Foreskin fibroblast (primary cell): ENCODE measurements at places on chromosomes 5 and 9.

GRCh38 chr9:15935661-15936305, 382.9 kb downstream of the CCDC171 start:
- peak; percentile 41 for DNase-seq

DNA sequence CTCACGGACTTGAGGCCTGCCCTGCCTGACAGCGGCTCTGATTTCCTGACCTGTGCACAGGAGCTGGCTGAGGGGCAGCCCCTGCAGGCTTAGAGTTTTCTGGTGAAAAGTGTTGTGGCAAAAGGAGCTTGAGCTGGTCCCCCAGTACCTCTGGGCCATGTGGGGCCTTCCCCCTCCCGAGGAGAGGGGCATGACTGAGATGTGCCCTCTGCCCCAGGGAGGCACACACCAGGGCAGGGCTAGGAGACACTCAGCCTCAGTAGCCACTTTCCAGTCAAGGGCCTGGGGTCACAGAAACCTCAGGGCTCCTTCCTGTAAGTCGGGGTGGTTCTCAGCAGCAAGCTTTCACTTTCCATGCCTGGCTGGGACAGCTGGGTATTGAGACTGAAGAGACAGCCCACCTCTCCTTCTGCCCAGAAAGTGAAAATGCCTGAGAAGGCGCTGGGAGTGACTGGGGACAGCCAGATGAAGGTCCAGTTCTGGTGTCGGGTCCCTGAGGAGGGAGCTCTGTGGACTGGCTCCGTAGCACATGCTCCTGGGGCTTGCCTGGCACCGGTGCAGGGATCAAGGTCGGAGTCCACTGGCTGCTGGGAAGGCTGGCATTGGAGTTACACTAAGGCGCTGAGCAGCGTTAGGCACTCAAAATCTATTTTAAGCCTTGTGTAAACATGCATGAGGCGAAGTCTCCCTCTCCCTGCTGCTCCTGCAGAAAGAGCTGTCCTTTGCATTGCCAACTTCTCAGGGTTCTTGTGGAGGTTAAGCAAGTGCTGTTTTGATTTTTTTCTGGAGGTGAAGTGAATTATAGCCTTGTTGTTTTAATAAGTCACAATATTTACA, 394.9 kb downstream of the GADD45G start:
- no peak for DNase-seq

DNA sequence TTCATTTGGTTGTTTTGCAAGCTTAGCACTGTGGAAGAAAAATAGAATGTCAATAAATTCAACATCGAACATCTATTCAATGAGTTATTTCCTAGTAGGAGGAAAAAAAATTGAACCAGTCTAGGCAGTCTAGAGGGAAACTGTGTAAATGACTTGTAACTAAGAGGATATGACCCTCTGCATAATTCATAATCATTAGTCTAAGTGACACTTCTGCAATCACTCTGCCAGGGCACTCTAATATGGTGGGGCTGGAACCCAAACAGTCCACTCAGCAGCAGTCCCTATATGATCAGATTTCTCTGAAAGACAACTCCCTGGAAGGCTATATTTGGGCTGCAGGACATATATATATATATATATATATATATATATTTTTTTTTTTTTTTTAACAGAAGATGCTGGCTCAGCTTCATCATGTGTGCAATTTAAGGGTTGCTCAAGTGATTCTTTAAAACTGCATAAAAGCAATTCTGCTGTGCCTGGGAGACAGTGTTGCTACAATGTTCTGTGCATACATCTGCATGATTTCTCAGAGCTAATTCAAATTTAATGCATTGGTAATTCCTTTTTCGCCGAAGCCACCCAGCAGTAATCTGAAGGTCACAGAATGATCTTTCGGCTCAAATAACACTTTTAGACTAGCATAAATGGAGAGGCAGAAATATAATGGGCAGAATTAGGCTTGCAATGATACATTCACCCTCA, 482.1 kb upstream of the ZNF608 start:
- DNase-seq: no peak

DNA sequence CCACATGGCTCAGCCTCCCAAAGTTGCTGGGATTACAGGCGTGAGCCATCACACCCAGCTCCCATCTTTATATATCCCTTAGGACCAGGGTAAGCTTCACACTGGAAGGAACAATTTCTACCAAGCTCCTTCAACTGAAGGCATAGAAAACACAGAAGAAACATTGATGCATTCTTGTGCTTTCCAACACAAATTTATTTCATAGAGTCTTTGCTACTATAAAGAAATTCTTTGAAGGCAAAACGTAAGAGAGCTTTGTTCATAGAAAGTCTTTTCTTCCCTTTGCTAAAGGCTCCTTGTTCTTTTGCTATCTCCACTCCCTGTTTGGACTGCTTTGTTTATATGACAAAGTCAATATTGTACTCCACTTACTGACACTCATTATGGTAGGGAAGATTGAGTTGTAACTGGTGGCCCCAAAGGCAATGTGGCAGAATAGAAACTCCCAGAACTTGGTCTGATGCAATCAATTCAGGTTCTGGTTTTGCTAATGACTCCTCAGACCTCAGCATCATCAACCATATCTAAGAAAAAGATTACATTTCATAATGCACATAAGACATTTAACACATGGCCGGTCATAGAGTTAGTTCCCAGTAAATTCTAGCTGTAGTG, 97.4 kb upstream of the CLINT1 start:
- no peak for DNase-seq

GRCh38 chr5:74342948-74343682, 297.4 kb downstream of the ENC1 start:
- DNase-seq: no peak

GRCh38 chr5:125331987-125332598, 585.7 kb upstream of the ZNF608 start:
- no peak for DNase-seq

- no peak for DNase-seq
Observed at GRCh38 chr9:128702949-128703615, 779 bp downstream of the PKN3 start.

GRCh38 chr5:138275379-138275782, 960 bp upstream of the GFRA3 start:
- no peak for DNase-seq

- no peak for DNase-seq
Observed at GRCh38 chr9:71608825-71609447, 159.4 kb downstream of the CEMIP2 start.

- no peak for DNase-seq
Observed at GRCh38 chr5:9105851-9106250, 440.0 kb downstream of the SEMA5A start.

DNA sequence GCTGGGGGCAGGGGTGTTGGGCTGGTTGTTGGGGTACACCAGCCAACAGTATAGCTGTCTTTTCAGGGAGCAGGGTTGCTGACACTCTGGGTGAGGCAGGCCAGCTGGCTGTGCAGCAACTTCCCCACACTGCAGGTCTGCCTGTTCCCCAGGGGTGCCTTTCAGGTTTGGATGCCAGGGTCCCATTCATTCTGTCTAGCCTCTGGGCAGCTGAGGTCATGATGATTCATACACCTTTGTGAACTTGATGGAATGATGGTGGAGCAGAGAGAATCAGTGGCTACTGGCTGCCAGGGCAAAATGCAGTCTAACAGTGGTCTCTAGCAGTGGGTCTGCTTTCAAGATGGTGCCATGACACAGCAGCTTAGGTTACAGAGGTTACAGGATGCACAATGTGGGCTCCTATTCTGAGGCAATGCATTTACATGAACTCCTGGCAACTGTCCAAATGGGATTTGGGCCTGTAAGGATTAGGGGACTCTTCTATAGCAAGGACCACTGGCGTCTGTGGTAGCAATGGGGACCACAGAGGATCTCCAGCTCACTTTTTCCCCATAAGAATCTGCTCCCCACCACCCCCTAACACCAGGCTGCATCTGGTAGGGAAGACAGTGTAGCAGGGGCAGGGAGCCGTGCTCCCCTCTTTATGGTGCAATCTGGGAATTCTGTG, 103.7 kb downstream of the FEM1C start:
- no peak for DNase-seq

GRCh38 chr5:108432024-108432423, 50.1 kb upstream of the FBXL17 start:
- DNase-seq: peak; percentile 26

DNA sequence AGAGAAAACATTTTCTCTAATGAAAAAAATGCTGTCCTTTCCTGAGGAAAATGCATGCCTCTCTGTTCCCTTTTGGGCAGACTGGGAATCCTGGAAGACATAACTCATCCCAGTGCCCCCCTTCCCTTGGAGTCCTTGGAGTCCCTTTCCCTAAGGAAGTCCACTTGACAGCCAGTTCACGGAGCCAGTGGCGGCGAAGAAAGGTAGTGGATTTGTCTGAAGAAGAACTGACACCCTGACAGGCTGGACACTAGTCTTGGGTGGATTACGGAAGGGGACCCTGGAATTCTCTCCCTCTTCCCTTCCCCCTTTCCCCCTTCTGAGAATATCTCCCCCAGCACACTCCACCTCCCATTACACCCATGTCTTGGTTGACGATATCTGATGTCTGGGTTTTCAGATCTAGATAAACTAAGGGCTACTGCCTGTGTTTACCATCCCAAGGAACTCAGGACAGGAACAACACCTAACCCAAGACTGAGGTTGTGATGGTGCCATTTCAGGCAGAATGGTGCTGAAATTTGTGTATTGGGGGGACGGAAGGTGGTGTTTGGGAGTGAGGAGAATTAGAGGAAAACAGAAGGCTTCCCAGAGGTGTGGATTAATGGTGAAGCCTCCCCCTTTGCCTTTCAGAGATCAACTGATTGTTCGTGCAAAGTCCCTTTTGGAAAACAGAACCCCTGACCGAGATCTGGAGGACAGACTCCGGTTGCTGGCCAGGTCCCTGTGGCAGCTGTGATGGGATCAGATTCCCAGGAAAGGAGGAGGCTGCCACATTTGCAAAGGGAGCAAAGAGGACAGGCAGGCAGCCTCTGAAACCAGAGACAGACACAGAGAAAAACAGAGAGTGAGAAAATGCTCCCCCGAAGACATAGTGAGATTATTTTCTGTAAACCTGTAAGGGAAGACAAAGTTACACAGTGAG, 704 bp downstream of the SPARC start:
- no peak for DNase-seq

DNA sequence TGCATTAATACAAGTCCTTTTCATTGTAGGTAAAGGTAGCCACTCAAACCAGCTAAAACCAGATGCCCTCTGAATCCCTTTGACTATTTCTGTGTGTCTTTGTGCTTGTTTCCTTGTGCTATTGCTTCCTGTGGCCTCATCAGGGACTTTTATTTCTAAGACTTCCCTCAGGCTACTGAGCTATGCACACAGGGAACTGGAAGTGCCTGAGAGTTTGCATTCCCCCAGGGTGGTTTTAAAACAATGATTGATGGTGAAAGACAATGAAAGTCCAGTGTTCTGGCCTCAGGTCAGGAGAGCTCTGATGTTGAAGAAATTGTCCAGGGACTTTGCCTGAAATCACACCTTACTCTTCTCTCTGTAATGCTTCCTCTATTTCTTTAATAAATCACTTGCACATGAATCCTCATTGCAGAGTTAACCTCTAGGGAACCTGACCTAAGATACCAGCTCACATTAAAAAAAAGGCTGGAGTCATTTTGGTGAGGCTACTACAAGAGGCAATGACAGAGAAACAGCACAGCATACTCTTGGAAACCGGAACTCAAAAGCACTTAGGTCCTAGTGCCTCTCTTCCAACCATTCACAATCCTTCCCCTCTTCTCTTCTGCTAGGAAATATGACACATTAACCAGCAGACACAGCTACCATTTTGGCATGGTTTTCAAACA, 158.1 kb upstream of the NREP start:
- DNase-seq: no peak

GRCh38 chr5:15594977-15595568, 95.1 kb downstream of the FBXL7 start:
- no peak for DNase-seq

DNA sequence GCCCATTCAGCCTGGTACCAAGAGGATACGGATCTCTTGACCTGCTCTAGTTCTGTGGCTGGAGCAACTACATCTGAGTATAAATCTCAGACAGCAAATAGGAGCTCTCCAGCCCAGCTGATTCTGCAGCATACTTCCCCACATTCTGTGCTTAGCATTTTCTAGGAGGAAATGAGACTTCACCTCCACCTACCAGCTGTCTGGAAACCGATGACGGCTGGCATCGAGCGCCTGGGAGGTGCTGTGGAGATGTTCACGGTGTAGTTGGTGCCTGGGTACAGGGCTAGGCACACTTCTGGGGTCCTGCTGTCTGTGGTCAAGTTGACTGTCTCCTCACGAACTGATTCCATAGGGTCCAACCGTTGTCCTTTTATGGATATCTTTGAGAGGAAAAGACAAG, 63.6 kb downstream of the SUSD1 start:
- no peak for DNase-seq

DNA sequence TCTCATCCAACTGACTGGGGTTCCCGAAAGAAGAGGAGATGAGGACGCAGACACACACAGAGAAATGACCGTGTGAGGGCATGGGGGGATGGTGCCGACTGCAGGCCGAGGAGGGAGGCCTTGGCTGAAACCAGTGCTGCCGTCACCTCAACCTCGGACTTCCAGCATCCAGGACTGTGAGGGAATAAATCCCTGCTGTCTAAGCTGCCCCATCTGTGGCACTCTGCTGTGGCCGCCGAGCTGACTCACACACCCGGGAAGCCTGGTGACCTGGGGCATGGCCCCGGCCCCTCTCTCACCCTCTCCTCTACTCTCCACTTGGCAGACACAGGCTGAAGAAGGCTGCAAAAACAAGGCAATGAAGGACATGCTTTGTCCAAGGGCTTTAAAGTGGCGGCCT, 4.4 kb upstream of the COL5A1 start:
- DNase-seq: no peak
